ENCODE measurements at places on chromosomes 6 and 20. TPM values are rescaled to one million over a fixed set of nuclear protein-coding genes. Genes with fewer than 3 reads are reported as not detected.

DNA sequence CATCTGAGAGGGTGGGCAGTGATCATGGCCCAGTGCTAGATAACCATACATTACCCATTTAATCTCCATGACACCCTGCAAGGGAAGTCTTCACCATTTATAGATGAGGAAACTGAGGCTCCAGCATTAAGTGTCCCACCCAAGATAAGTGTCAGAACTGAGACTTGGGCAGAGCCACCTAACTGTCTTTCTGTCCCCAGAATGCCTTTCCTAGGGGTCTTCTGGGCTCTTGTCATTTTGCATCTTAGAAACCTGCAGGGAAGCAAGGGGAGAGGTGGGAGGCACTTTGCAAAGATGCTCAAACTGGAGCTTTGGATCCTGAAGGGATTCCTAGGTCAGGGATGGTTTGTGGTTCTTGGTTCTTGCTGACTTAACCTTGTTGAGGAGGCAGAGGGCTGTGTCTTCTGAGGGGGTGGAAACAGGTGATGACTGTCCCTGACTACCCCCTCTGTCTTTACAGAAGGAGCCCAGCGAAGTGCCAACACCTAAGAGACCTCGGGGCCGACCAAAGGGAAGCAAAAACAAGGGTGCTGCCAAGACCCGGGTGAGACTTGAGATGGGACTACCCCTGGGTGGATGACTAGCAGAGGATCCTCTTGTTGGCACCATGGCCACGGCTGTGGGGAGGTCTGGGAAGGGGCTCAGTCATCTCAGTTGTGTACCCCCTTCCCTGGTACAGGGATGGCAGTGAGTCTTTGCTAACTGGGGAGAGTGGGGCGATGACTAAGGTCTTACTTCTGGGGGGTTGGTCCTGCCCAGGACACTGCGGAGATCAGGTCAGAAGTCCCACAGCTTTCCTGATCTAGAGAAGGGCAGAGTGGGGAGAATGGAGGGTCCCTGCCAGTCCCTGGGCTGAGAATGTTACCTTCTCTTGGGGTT, 5.8 kb downstream of the HMGA1 start:
- H3K4me1 ChIP-seq, result peaks cover 21% of the 10 kb centered on the region
- peak; percentile 66 for DNase-seq
- no peak overlapping the region for H3K4me3 ChIP-seq

- no peaks in the 10 kb centered on the region for H3K36me3 ChIP-seq
- no peaks in the 10 kb centered on the region for H3K27me3 ChIP-seq
- H3K4me3 ChIP-seq, result no peak overlapping the region
Observed at GRCh38 chr6:6856538-6857523, 250.9 kb upstream of the RREB1 start.

- no peak overlapping the region for H3K27ac ChIP-seq
- H3K36me3 ChIP-seq, result no peaks in the 10 kb centered on the region
- H3K4me1 ChIP-seq, result no peaks in the 10 kb centered on the region
- no peak for DNase-seq
- H3K4me3 ChIP-seq, result no peak overlapping the region
Observed at GRCh38 chr6:103672169-103672568, 1187.5 kb downstream of the HACE1 start.

The TFB1M gene
- 19.1 TPM for total RNA-seq

The SLC35F1 gene
- 3.4 TPM for total RNA-seq

- no peak for DNase-seq
- no peaks in the 10 kb centered on the region for H3K36me3 ChIP-seq
- no peak overlapping the region for H3K27ac ChIP-seq
- no peak overlapping the region for H3K4me3 ChIP-seq
Observed at GRCh38 chr6:157227202-157228166, 95.8 kb downstream of the TMEM242 start.

GRCh38 chr6:37783025-37783855, 36.3 kb upstream of the ZFAND3 start:
- no peak for DNase-seq
- peak overlapping the region; percentile 30 for H3K27ac ChIP-seq
- peak overlapping the region; percentile 37 for H3K4me3 ChIP-seq
- no peaks in the 10 kb centered on the region for H3K36me3 ChIP-seq
- H3K27me3 ChIP-seq, result peaks cover 21% of the 10 kb centered on the region
- peaks cover 17% of the 10 kb centered on the region for H3K4me1 ChIP-seq

- DNase-seq, result peak; percentile 92
- peak overlapping the region; percentile 84 for H3K27ac ChIP-seq
- H3K4me3 ChIP-seq, result peak overlapping the region; percentile 85
Observed at GRCh38 chr6:106974999-106975737, 639 bp upstream of the CD24 start.

The CLDN20 gene
- total RNA-seq, result not detected

The C20orf202 gene
- total RNA-seq, result 1.0 TPM

- H3K4me3 ChIP-seq, result no peak overlapping the region
- no peaks in the 10 kb centered on the region for H3K36me3 ChIP-seq
- H3K27ac ChIP-seq, result no peak overlapping the region
- no peaks in the 10 kb centered on the region for H3K27me3 ChIP-seq
Observed at GRCh38 chr20:60579941-60580515, 621.8 kb downstream of the CDH26 start.

The SLC17A1 gene
- not detected for total RNA-seq

- peaks cover 29% of the 10 kb centered on the region for H3K27me3 ChIP-seq
- H3K36me3 ChIP-seq, result no peaks in the 10 kb centered on the region
- no peak overlapping the region for H3K4me3 ChIP-seq
- H3K4me1 ChIP-seq, result no peaks in the 10 kb centered on the region
- H3K27ac ChIP-seq, result no peak overlapping the region
Observed at GRCh38 chr20:47038566-47039560, 144.2 kb downstream of the EYA2 start.

The MOG gene
- total RNA-seq, result not detected

- DNase-seq, result no peak
- no peak overlapping the region for H3K4me3 ChIP-seq
- no peaks in the 10 kb centered on the region for H3K4me1 ChIP-seq
- H3K36me3 ChIP-seq, result no peaks in the 10 kb centered on the region
Observed at GRCh38 chr20:14612391-14612790, 275.0 kb upstream of the FLRT3 start.

- no peak overlapping the region for H3K27ac ChIP-seq
- no peak for DNase-seq
- peaks cover 51% of the 10 kb centered on the region for H3K4me1 ChIP-seq
- H3K27me3 ChIP-seq, result no peaks in the 10 kb centered on the region
Observed at GRCh38 chr20:295804-296203, 1.6 kb upstream of the ZCCHC3 start.

DNA sequence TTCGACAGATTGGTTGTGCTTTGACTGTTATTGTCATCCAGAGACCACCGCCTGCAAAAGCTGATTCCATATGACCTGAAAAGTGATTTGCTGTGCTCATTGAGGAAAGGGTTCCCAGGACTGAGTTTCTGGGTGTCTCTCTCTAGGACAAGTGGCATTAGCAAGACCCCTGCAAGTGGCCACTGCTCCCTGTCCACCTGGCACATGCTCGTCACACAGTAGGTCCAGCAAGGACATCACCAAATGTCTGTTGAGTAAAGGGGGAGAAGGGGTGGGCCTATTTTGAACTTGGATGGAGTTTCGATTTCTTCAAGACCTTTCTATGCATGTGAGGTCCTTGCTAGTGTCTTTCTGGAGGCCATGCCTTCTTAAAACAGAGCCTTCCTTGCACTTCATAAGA, 48.9 kb upstream of the IYD start:
- DNase-seq, result no peak
- no peak overlapping the region for H3K27ac ChIP-seq
- H3K27me3 ChIP-seq, result no peaks in the 10 kb centered on the region
- H3K4me1 ChIP-seq, result no peaks in the 10 kb centered on the region

The ACTL10 gene
- total RNA-seq, result 1.5 TPM

DNA sequence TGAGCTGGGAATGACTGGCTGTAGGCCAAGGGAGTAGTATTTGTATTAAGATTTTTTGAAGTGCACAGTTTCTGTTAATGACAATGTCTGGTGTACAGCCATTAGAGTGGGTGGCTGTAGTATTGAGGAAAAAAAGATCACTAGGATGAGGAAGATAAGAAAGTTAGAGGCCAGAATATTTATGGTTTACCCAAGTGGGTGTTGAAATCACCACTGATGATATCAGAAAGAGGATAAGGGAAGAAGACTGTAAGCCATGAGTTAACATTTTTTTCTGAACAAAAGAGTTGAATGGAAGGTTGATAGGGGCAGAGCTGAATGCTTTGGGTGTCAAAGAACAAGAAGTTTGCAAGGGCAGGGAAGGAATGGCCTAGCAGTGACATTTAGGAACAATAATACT, 104.7 kb downstream of the PRDM13 start:
- H3K27ac ChIP-seq, result no peak overlapping the region
- no peaks in the 10 kb centered on the region for H3K4me1 ChIP-seq
- no peaks in the 10 kb centered on the region for H3K27me3 ChIP-seq
- DNase-seq, result no peak
- H3K36me3 ChIP-seq, result no peaks in the 10 kb centered on the region

DNA sequence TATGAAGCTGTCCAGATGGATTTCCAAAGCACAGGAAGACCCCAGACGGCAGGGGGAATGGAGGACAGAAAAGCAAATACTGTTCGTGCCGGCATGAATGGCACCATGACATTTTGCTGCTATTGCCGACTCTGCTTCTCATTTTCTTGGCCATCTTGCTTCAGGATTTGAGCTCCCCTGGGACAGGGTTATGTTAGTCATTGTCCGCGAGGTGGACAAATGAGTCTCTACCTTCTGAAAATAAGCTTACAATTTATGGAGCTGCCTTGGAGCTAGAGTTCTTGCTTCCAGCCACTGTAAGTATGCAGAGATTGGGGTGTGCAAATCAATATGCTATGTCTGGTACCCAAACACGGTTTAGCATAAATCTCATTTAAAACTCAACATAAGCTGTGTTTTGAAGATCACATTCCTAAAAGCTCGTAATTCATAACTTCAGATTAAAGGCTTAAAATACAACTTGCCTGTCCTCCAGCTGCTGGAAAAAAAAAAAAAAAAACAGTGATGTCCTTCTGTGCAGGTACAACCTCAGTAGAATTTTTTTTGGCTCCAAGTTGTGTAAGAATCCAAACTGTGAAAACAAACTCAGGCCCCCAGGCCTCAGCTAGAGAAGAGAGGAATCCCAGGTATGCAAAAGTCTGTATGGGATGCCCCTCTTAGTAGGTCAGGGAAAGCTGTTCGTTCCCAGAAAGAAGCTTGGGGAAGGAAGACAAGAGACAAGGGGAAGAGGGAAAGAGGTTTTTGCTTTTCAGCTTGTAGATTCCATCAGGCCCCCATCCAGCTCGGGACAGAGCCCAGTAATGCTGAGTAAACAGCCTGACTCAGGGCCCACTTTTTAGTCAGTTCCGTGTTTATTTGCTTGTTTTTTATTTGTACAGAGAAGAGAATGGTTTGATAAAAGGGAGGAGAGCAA, 184.2 kb upstream of the FOXA2 start:
- no peak for DNase-seq
- H3K27me3 ChIP-seq, result no peaks in the 10 kb centered on the region
- H3K4me1 ChIP-seq, result no peaks in the 10 kb centered on the region
- H3K4me3 ChIP-seq, result no peak overlapping the region
- H3K27ac ChIP-seq, result no peak overlapping the region
- H3K36me3 ChIP-seq, result no peaks in the 10 kb centered on the region

GRCh38 chr6:46103441-46104115, 26.2 kb upstream of the ENPP4 start:
- no peaks in the 10 kb centered on the region for H3K27me3 ChIP-seq
- H3K27ac ChIP-seq, result no peak overlapping the region
- no peak overlapping the region for H3K4me3 ChIP-seq
- H3K36me3 ChIP-seq, result no peaks in the 10 kb centered on the region

GRCh38 chr6:159890792-159891191, at the start of gene MAS1:
TSS of gene MAS1 (plus strand) at chr6:159890988. CDS start at chr6:159906956, 15,968 bp downstream.
- H3K27ac ChIP-seq, result no peak within 1 kb of the TSS
- H3K4me1 ChIP-seq, result no peaks in the 10 kb centered on the region
- no peaks in the 10 kb centered on the region for H3K27me3 ChIP-seq
- no peaks in the 10 kb centered on the region for H3K36me3 ChIP-seq
- no peak for DNase-seq
- H3K4me3 ChIP-seq, result no peak within 1 kb of the TSS

GRCh38 chr6:165268987-165269386, 40.4 kb downstream of the C6orf118 start:
- no peak overlapping the region for H3K4me3 ChIP-seq
- no peak for DNase-seq

The GABRR1 gene
- not detected for total RNA-seq

- H3K4me3 ChIP-seq, result no peak overlapping the region
- no peak overlapping the region for H3K27ac ChIP-seq
- H3K27me3 ChIP-seq, result no peaks in the 10 kb centered on the region
- peaks cover 5% of the 10 kb centered on the region for H3K4me1 ChIP-seq
Observed at GRCh38 chr20:57940868-57941522, 231.2 kb upstream of the PMEPA1 start.

The SLC17A4 gene
- not detected for total RNA-seq

The POU5F1 gene
- 2.1 TPM for total RNA-seq

GRCh38 chr6:45658958-45659357, 281.2 kb upstream of the SUPT3H start:
- no peak overlapping the region for H3K27ac ChIP-seq
- H3K4me3 ChIP-seq, result no peak overlapping the region
- no peaks in the 10 kb centered on the region for H3K36me3 ChIP-seq

The OR2B6 gene
- not detected for total RNA-seq

The GSTA1 gene
- total RNA-seq, result not detected

Data from spleen (tissue), 13 donors.